ENCODE measurements at places on chromosomes 5 and 9. TPM values are rescaled to one million over a fixed set of nuclear protein-coding genes. Genes with fewer than 3 reads are reported as not detected.

GPR21 gene
- total RNA-seq: not detected

CDH9 gene
- not detected for total RNA-seq

CARD9 gene
- total RNA-seq: 1.1 TPM

NKD2 gene
- 25.5 TPM for total RNA-seq

ANAPC2 gene
- 34.6 TPM for total RNA-seq

TSSK1B gene
- not detected for total RNA-seq

HDAC3 gene
- total RNA-seq: 47.7 TPM

C9orf153 gene
- total RNA-seq: 0.34 TPM

CCDC192 gene
- total RNA-seq: not detected

DNM1 gene
- total RNA-seq: 78.9 TPM

SLC46A2 gene
- total RNA-seq: not detected

HRH2 gene
- total RNA-seq: 0.34 TPM

ADAMTS2 gene
- total RNA-seq: 0.03 TPM

RNF183 gene
- 0.19 TPM for total RNA-seq

GEMIN5 gene
- 20.2 TPM for total RNA-seq

TAF11L12 gene
- total RNA-seq: 0.14 TPM

FYB1 gene
- total RNA-seq: 11.5 TPM

Measured in A549 treated with AZD2906 at 1 μM for 4 hours (cell line).